Upper lobe of left lung (tissue), 6 donors: ENCODE measurements at places on chromosomes 4 and X. TPM values are rescaled to one million over a fixed set of nuclear protein-coding genes. Genes with fewer than 3 reads are reported as not detected.
A peak's percentile ranks its signal among the peaks of the same experiment; 100 is the strongest.

The GNRHR gene
- not detected for total RNA-seq

The PCDH18 gene
- total RNA-seq, result 4.3 TPM

The MAGEA12 gene
- not detected for total RNA-seq

The HUWE1 gene
- total RNA-seq, result 117 TPM

The SCFD2 gene
- total RNA-seq, result 33.5 TPM

The TKTL2 gene
- not detected for total RNA-seq

The KIAA1210 gene
- total RNA-seq, result not detected

The POU3F4 gene
- not detected for total RNA-seq

The ITM2A gene
- total RNA-seq, result not detected

GRCh38 chrX:28609003-28609402 lies 21.8 kb downstream of the IL1RAPL1 start:
- no peak for DNase-seq

DNA sequence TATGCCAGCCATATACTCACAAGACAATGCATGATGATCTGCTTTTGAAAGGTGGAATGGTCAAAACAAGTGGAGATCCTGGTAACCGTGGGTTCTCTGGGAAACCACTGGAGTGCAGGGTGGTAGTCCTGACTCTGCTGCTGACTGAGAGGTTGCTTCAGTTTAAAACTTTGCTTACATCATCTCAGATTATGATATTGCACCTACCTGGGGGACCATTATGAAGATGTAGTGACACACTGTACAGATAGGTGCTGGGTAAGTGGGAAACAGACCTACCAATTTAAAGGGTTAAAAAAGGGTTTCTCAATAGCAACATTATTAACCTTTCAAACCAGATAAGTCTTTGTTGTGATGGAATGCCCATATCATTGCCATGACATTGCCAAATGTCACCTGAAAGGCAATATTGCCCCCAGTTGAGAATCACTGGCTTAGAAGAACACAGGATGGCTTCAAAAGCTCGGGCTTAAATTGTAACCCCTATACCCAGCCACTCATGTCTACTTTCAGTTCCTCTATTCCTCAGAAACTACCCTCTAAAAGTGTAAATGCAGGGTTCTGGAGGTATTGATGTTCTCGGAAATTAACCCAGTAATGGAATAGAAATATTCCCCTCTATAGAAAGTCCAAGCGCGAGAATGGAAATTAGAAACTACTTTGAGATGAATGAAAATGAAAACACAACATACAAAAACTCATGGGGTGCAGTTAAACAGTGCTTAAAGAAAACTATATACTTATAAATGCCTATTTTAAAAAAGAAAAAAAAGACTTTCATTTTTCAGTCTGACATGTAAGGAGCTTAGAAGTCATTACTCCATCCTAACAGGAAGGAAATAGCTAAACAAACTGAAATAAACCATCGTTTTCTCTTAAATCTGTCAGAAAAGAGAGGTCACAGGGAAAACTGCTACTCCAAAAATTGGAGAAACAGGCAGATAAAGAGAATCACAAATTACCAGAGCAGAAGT lies 65.8 kb downstream of the ARHGEF6 start:
- DNase-seq, result no peak

GRCh38 chrX:44903107-44903506 lies 30.1 kb downstream of the KDM6A start:
- no peak for DNase-seq

GRCh38 chrX:37641859-37642258 lies 43.7 kb upstream of the XK start:
- DNase-seq, result no peak

DNA sequence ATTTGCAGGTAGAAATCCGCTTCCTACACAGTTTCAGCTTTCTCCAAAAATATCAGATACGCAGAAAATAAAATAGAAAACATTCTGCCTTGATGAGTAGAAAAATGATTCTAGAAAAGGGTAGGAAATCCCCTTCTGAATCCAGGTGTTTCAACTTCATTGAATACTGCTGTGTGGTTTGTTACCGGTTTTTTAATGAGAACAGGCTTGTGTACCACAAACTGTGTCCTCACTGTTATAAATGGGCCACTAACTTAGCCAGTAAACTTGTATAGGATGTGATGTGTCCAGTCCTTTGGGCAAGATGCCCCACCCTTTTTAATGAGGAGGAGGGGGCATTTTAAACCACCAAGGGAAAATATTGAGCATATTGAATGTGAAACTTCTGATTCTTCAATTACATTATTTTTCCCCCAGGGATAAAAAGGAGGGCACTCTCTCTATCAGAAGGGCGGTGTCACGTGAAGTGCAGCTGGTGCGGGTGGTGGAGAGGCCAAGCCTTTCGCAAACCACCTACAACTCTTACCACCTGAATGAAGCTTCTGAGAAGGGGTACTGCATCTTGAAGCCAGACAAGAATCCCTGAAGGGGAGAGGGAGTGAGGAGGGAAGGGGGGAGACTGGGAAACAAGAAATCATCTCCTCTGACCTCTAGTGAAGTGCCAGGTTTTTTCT lies 4.5 kb downstream of the CXXC4 start:
- DNase-seq, result no peak

GRCh38 chr4:184463158-184463557 lies 11.2 kb downstream of the IRF2 start:
- DNase-seq, result no peak

DNA sequence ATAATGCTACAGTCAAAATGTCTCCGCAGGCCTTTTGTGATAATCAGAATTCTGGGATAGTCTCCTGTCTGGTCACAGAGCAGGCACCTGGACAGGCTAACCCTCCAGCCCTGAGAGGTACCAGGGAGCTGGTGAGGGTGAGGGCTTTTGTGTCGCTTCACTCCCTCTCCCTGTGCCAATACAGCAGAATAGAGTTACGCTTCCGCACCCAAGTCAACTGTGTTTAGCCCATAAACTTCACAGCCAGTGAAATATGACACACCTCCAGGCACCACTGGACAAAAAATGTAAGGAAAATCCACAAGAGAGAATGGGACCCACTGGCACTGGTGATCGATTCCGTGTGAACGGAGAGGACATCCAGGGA lies 1.3 kb downstream of the GAK start:
- DNase-seq, result no peak

DNA sequence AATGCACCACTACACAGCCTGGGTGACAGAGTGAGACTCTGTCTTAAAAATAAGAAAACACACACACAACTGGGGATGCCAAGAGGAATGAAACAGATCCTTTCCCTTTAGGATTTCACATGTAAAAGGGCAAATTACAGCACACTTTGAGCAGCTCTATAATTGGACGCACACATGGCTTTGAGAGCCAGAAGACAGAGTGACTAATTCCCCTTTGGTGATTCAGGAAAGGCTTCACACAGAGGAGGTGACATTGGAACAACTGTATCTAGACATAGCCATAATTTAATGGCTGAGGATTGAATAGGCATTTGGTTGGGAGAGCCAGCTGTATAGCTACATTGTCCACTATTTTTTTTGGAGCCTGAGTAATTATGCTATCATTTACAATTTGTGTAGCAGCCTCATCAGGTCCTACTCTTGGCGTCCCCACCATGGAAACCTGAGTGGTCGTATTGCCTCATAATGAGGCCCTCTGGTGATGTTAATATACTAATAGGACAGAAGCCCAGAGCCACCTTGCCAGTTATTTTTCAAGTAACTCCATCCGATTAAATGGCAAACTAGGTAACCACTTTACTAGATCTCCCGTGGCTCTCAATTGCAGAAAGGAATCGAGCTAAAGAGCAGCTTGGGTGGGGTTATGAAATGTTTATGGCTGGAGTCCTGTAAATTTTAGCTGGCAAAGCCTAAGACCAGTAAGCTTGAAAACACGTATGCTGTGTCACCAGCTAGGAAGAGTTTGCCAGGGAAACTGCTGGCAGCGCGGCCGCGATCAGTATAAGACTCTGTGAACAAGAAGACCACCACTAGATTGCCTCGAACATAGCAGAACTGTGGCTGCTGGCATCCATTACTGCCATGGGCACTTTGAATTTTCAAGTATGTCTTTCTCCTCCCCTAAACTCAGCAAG lies 8.5 kb upstream of the PPEF1 start:
- DNase-seq, result no peak

- no peak for DNase-seq
These were observed 32.7 kb downstream of the DHX15 start for GRCh38 chr4:24551492-24552289.

- no peak for DNase-seq
These were observed 94.6 kb downstream of the SYNPO2 start for GRCh38 chr4:118983293-118983692.

DNA sequence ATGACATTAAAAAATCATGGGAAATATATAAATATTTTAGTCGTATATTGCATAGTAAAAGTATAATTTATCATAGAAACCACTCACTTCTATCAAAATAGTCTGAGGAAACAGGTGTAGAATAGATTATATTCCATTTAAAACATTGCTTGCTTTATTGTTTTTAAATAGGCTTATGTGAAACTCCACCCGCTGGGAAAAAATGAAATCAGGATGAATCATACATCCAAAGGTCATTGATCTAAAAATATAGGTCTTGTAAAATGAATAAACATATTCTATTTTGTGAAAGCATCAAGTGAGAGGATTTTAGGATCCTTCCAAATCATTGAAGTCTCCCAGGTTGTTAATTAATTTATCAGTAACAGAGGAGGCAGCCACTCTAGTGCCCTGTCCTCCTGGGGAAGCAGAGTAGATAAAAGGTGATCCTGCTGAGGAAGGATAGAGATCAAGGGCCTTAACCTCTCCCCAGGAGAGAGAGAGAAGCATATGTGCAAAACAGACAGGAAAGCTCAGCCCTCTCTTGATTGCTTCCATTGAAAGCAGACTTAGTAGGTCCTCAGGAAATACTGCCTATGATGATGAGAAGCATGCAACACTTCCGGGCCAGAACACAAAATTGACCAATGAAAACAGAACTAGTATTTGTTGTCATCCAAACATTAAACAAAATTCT lies 96.8 kb upstream of the MAP9 start:
- DNase-seq, result no peak

GRCh38 chrX:65874110-65874509 lies 165.8 kb downstream of the VSIG4 start:
- no peak for DNase-seq

DNA sequence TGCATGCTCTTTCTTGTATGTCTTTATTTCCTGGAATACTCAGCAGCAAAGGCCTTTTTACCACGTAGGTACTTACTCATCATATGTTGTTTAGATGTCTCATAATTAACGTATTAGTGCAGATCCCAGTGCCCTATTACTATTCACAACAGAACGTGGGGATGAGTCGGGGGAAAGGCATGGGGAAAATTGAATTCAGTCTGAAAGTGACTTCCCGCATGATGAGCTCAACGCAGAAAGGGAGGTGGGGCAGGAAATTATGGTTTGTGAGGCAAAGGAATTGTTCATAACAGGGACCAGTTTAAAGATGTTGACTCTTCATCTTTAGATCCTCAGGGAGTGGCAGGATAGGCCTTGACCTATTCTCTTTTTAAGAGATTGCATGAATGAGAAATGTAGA lies 2.0 kb upstream of the TMPRSS11D start:
- no peak for DNase-seq

DNA sequence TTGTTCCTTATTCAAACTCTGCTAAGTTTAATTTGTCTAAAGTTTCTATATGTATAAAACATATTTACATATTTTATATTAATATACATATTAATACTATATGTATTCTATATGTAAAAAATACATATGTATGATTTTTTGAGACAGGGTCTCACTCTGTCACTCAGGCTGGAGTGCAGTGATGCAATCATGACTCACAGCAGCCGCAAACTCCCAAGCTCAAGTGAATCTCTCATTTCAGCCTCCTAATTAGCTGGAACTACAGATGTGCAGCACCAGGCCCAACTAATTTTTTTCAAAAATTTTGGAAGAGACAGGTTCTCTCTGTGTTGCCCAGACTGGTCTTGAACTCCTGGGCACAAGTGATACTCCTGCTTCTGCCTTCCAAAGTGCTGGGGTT lies 684.9 kb downstream of the TRAM1L1 start:
- no peak for DNase-seq

- DNase-seq, result no peak
These were observed 63.5 kb upstream of the ARHGAP36 start for GRCh38 chrX:130994671-130995070.

GRCh38 chr4:2044119-2044485 lies 15.0 kb upstream of the NAT8L start:
- no peak for DNase-seq

DNA sequence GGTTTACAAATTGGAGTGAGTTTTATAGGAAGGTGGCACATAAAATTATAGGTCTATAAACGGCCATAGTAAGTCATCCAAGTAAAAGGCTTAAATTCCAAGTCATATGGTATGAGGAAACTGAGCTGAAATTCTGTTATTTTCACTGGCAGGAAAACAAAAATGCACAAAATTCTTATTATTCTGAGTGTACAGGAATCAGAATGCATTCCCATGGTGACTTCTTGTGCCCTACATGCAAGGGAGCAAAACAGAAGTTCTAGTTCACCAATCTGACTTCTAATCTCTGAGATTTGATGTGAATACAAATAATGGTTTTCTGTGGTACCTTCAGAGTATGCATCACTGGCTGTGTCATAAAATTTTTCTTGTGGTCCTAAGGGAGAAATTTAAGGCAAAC lies 102.9 kb downstream of the CLCN4 start:
- no peak for DNase-seq

DNA sequence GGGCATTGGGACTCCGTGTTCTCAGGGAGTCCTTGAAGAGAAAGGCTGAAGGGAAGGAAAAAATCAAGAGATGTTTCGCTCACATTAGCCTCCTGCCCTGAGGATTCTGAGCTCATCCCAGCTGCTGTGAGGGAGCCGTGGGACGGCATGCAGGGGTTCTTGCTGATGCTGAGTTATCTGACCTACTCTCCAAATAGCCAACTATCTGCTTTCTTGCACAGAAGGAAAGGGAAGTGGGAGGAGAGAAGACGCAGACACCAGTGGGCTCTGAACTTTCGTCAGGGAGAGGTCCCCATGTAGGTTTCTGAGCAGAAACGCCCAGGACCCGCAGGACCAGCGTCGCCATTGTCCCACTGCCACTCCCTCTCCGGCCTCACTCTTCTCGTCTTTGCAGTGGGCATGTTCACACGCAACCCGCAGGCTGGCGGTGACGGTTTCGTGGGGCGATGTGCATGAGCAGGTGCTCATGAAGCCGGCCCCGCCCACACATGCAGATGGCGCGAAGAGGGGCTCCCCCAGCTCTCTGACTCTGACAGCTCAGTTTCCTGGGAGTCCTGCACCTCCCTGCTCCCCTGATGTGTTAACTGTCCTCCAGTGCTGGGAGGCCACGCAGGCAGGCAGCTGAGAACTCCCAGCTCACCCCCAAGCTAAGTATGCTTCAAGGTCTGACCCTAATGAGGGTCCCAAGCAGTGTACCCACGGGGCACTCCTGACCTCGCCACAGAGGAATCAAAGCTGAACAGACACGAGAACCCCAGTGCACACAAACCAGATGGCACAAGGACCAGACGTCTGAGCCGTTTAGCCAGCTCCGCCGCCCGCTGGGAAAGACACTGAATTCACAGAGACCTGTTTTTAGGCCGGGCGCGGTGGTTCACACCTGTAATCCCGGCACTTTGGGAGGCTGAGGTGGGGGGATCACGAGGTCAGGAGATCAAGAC lies 13.6 kb upstream of the ABLIM2 start:
- peak; percentile 80 for DNase-seq

DNA sequence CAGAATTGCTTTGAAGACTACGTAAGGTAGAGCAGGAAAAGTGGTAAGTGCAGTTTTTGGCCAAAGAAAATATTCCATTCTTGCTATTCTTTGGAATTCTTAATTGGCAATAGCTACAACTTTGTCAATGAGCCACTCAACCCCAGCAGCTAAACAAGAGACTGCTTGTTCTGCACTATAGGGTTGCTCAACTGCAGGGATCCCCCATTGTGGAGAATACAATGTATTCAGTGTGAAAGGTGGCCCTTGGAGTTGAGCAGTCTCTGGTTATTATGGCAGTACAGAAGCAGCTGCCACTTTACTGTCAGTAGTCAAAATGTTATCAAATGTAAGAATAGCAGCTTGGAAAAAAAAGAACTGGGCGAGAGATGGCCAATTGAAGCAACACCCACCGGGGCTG lies 808.7 kb downstream of the CENPC start:
- no peak for DNase-seq
